ENCODE measurements at places on chromosomes 6 and 20.

GRCh38 chr6:31878726-31879125, at the start of gene SLC44A4:
SLC44A4 (minus strand) TSS chr6:31878997; CDS start chr6:31878980, 17 bp downstream.
- no peak for DNase-seq

- DNase-seq = peak; percentile 67
Measured at GRCh38 chr20:40741507-40742106, 52.6 kb upstream of the MAFB start.

DNA sequence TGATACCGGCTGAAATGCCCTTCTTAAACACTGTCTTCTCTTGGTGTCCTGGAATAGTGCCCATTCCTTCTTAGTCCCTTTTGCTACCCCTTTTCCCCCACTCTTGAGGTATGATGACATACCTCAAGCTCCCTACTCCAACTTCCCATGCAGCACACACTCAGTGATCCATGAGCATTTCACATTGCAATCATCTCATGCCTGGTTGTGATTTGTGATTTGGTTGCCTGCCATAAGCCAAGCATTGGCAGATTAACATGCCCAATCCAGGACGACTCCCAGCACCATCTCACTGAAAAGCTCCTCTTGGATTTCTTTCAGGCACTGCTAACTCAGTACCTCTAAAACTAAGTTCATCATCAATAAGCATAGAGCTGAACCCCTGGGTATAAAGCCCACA, 14.7 kb upstream of the PTPRA start:
- DNase-seq = no peak

DNA sequence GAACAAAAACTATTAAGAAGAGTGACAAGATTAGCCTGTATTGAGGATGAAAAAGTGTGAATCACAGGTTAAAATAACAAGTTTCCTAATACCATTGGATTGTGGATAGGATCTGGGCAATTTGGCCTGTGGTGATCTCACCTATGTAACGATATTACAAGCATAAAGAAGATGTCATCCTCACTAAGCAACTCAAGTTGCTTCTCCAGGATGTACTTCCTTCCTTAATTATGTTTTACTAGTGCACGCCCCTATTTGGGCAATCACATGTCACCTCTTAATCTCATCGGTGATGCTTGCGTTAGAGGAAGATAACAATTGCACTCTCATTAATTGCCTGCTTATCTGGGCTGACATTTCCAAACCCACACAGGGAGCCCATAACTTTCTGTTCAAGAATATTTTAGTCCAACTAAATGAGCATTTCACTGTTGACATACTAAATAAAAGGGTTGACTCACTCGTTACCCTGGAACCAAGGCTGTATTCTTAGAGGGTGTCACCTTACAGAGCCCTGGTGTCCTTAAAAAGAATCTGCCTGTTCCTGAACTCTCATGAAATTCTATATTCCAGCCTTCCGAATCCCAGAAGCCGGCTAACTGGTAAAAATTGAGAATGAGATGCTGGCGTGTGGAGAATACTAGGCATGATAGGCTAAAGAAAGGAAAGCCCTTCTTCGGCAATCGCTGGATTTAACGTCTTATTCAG, 88.2 kb upstream of the ATXN1 start:
- DNase-seq = no peak

- no peak for DNase-seq
Measured at GRCh38 chr6:117464700-117465099, 17.8 kb upstream of the DCBLD1 start.

- no peak for DNase-seq
Measured at GRCh38 chr6:73665686-73666319, 12.0 kb upstream of the SLC17A5 start.

DNA sequence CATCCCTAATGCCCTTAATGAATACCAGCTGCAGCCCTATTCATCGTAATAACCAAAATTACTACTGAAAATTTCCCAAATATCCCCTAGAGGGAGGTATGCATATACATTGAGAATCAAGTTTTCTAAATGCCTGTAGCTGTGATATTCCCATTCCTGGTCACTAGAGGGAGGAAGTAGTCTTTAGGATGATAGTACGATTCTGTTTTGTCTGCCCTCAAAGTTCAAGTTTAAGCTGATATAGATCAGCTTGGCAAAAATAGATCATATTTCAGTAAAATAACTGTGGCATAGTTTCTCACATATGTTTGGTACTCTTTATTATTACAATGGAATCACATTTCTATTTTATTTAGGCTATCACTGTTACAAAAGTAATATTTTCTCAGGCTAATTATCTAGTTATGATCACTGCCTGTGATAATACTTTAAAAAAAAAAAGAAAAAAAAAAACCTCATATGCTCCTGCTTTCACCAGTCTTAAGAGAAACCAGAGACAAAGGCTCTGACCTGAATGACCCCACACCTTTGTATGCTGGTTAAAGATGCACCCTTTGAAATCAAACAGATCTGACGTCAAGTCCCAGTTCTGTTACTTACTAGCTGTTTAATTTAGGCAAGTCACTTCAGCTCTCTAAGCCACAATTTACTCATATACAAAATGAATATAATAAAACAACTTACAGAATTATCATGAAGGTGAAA, 11.0 kb downstream of the TSPYL1 start:
- DNase-seq = no peak

DNA sequence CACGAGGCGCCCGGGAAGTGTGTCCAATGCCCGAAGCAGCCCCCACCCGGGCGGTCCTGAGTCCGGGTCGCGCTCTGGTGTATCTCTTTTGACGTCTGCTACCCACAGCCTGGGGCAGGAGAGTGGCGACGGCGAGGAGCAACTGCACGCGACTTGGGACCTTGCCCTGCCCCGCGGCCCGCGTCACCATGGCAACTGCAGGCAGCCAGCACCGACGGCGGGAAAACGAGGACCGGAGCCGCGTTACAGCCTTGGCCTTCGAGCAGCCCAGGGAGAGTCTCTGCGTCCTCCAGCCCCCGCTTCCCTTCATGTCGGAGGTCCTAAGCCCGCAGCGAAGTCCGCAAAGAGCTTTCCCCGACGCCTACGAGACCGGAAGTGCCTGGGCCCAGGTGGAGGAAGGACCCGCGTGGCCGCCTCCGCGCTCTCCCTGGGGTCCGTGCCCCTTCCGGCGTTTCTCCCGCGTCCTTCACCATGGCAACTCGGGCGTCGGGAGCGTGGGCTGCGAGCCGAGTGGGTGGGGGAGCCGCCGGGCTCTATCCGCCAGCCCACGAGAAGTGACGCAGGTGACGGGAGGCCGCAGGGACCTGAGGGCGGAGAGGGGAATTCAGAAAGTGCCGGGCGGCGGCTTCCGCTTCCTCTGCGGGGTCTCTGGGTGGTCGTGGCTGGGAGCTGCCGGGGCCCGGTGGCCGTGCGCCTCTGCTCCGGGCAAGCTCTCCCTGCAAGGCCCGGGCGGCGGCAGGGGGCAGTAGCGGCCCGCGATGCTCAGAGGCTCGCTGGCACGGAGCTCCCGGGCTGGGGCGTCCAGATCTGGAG, 88.6 kb upstream of the TGM3 start:
- peak; percentile 85 for DNase-seq

GRCh38 chr6:449486-450419, 58.2 kb downstream of the IRF4 start:
- no peak for DNase-seq

GRCh38 chr6:140660295-140660694, 1285.8 kb upstream of the CITED2 start:
- no peak for DNase-seq

GRCh38 chr6:84645563-84646266, 118.7 kb downstream of the TBX18 start:
- DNase-seq = no peak

GRCh38 chr6:44775121-44775520, 387.6 kb downstream of the CDC5L start:
- no peak for DNase-seq

DNA sequence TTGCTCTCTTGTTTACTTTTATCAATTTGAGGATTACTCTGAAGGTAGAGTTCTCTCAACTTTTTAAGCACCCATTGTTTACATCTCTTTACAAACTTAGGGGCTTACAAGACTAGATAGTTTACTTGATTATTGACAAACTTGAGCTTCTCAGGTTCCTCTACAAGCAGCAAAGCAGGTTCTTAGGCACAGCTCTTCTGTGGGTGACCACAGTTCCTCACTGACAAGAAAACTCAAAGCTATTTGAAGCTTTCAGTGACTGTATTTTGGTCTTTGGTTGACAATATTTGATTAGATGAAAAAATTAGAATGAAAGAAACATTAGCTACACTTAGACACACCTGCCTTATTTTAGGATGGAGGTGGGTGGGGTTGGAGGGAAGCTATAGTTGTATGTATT, 327.3 kb upstream of the RUNX2 start:
- DNase-seq = no peak

GRCh38 chr6:109770047-109770446, 79.0 kb downstream of the FIG4 start:
- DNase-seq = no peak

GRCh38 chr6:26175428-26176181, 88.4 kb downstream of the HFE start:
- peak; percentile 69 for DNase-seq

- no peak for DNase-seq
Measured at GRCh38 chr20:35474303-35474871, 19.0 kb downstream of the CEP250 start.

GRCh38 chr6:137964876-137965275, 97.8 kb downstream of the TNFAIP3 start:
- no peak for DNase-seq

- DNase-seq = no peak
Measured at GRCh38 chr20:39880890-39881289, 808.1 kb downstream of the MAFB start.

DNA sequence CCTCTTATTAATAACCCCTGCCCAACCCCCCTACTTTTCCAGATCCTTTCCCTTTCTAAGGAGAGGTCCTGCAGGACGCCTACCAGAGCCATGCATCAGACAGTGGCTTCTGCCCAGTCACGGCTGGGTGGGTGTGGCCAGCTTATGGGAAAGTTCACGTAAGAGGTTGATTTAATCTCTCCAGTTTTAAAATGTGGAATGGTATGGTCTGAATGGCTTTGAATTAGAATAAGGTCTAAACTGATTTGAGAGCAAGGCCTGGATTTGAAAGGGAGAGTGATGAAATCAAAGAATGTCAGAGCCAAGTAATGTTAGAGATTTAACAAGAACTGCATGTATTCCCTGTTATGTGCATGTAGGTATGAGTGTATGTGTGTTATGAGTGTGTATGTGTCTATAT, 275.7 kb downstream of the PAX1 start:
- no peak for DNase-seq

DNA sequence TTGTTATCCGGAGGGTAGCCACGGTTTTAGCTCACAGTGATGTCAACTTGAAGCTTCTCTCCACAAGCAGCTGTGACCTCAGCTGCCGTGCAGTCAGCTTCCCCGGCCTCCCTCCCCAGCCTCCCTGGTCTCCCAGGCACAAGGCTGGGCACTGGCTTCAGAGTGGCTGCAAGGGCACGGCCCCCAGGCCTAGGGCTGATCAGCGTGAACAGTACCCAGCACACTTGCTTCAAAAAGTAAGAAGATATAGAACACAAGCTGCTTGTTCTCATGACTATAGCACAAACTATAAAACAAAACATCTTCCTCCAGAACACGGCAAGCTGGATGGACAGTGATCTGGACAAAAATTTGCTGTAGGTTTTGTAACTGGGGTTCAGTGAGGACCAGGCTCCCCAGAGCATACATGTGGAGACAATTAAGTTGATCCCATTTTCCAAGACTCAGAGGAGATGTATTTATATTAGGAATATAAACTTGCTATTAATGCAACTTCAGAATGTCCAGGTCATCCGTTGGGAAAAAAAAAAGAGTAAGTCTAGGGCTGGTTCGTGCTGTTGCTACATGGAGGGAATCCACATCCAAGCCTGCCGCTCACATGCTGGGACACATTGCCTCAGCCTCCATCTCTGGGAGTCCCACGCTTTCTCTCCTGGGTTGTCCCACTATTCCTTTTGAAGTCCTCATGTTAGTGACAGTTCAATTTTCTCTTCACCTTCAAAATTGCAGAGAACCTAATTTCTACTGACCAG, 199.4 kb upstream of the THBS2 start:
- DNase-seq = no peak

DNA sequence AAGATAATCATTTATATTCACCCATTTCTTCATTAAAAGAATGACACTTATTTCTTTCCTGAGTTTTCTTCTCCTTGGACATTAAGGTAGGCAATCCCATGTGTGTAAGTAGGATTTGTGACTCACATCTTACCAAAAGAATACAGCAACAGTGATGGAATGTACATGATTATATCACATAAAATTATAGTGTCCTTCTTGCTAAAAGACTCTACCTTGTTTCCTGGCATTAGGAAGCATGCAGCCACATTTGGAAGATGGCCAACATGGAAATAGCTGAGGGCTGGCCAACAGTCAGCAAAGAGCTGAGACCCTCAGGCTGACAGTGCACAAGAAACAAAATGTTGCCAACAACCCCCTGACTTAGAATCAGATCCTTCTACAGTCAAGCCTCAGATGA, 327.9 kb upstream of the MARCKS start:
- no peak for DNase-seq

GRCh38 chr6:104301951-104302350, 557.8 kb downstream of the HACE1 start:
- DNase-seq = no peak

DNA sequence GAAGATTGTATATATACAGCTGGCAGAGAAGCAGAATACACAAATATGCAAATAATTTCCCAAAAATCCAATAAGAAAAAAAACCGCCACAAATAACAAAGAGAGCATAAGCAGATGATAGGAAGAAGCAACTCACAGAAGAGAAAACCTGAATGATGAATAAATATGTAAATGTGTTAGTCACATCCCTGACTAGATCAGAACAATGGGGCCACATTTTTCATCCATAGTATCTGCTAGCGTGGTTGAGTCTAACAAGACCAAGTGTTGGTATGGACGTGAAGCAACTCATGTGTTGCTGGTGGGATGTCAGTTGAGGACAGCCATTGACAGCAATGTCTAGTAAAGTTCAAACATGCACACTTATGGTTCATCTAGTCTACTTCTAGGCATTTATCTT, 3.9 kb upstream of the SLC22A3 start:
- no peak for DNase-seq

GRCh38 chr6:146968041-146968760, 236.0 kb upstream of the STXBP5 start:
- no peak for DNase-seq

GRCh38 chr6:166928644-166929541, 27.5 kb downstream of the RNASET2 start:
- no peak for DNase-seq

GRCh38 chr6:151475653-151476523, 17.9 kb upstream of the CCDC170 start:
- DNase-seq = peak; percentile 65

DNA sequence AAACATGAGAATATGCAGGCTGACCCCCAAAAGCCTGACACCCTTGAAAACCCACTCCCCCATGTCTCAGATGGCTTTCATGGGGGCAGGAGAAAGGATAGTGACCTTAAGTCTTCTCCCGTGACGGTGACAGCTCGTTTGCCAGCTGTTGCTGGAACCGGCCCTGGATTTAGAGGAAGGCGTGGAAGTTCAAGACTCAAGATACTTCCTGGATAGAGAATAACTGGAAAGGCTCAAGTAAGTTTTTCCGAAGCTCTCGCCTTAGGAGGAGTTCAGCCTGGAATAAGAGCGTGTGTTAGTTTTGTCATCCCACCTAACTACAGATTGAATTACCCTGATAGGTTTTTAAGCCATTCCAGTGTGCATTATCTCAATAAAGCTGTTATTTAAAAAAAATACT, 11.6 kb upstream of the MTG2 start:
- DNase-seq = no peak

GRCh38 chr6:124203101-124203811, 399.6 kb downstream of the NKAIN2 start:
- DNase-seq = no peak

GRCh38 chr20:45049904-45050471, 50.9 kb downstream of the KCNS1 start:
- DNase-seq = peak; percentile 59

- no peak for DNase-seq
Measured at GRCh38 chr6:12111363-12111670, 99.2 kb downstream of the HIVEP1 start.
